ENCODE measurements at places on chromosomes 1 and 21.

DNA sequence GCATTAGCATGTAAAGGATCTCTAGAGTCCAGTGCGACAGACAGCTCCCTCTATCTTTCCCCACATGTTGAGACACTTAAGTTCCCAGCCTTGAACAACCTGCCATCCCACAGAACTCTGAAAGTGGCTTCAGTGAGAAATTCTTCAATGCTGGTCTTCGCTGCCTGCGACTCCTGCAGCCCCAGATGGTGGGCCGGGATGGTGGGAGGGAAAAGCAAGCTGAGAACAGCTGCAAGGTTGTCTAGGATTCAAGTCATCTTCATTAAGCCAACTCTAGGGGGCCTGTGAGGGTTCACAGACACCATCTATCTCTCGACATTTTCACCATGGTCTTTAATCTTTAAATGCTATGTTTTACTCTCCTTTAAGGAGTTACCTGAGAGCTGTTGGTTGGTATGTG is 185.5 kb upstream of the C1orf174 start:
- no peak for DNase-seq

- DNase-seq, result peak; percentile 36
Measured at GRCh38 chr1:27598902-27599528, 4.9 kb downstream of the AHDC1 start.

- DNase-seq, result no peak
Measured at GRCh38 chr1:28537457-28538199, 15.3 kb upstream of the TRNAU1AP start.

DNA sequence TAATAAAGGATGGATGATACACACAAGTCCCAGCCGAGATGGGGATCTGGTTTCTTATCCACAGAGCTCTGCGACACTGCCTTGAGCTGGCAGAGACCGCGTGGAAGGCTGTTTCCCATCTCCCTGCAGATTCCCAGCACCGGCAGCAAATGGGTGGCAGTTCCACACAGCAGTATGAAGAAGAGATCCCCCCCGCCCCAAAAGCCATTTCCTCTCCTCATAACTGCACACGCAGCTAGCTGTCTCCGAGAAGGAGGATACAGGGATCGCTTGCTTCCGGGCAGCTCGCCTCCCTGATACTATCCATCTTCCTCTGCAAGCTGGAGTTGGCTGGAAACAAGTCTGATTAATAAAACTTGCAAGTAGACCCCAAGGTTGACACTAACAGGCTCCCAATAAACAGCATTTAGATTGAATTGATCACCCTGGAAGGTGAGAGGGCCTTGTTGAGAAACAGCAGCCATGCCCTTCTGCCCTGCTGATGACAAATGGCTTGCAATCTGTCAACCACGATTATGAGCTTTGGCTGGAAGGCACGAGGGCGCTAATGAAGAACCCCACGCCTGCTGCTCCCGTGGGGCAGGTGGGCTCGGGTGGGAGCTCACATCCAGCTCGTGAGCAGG is 642.3 kb downstream of the AJAP1 start:
- no peak for DNase-seq

GRCh38 chr1:59013276-59013927 is 229.6 kb upstream of the JUN start:
- peak; percentile 56 for DNase-seq

GRCh38 chr21:16509476-16509875 is 779.7 kb downstream of the USP25 start:
- DNase-seq, result no peak

DNA sequence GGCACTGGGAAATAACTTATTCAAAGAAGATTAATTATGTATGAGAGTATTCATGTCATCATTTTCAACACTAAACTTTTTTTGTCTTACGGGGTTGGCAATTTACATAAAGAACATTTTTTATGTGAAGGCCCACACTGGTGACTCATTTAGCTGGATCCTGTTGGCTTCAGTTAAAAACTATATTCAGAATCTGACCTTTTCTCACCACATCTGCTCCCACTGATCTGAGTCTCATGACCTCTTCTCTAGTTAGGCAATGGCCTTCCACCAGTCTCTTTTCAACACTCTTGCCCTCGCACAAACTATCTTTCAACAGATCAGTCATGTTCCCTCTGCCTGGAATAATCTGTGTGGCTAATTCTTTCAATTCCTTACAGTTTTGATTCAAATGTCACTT is 53.4 kb downstream of the TMPRSS15 start:
- DNase-seq, result no peak
